HFFc6 (cell line): ENCODE measurements at places on chromosomes 3 and 15. TPM values are rescaled to one million over a fixed set of nuclear protein-coding genes. Genes with fewer than 3 reads are reported as not detected.

- no peak for DNase-seq
Observed at GRCh38 chr3:46462511-46462910, 2.2 kb downstream of the LTF start.

DNA sequence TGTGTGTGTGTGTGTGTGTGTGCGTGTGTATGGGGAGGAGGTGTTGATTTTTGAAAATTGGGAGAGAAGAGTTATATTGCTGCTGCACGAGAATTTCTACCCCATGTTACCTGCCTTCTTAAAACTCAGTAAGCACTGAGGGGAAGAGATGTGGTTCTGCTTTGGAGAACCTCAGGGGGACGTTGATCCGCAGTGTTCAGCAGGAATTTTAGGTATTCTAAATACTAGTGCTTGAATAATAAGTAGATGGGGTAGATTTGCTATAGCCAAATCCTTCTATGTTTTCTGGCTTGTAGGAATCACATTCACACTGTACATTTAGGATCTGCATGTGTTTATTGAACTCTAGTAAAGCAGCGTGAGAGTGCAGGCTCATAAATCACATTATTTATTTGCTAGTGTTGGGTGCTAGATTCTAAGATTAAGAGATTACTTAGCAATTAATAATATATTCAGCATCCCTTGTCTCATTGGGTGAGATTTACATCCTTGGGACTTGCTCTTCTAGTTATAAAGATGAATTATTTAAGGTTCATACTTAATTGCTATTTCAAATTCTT lies 268.1 kb downstream of the MFSD1 start:
- no peak for DNase-seq

- peak; percentile 44 for DNase-seq
Observed at GRCh38 chr15:39403640-39404117, 177.2 kb upstream of the THBS1 start.

- no peak for DNase-seq
Observed at GRCh38 chr3:123289391-123290106, 87.8 kb downstream of the SEC22A start.

Gene SPTSSB
- not detected in 3 replicates for total RNA-seq
